NCI-H460 (cell line): ENCODE measurements at places on chromosomes 5 and 9. TPM values are rescaled to one million over a fixed set of nuclear protein-coding genes. Genes with fewer than 3 reads are reported as not detected.

DNA sequence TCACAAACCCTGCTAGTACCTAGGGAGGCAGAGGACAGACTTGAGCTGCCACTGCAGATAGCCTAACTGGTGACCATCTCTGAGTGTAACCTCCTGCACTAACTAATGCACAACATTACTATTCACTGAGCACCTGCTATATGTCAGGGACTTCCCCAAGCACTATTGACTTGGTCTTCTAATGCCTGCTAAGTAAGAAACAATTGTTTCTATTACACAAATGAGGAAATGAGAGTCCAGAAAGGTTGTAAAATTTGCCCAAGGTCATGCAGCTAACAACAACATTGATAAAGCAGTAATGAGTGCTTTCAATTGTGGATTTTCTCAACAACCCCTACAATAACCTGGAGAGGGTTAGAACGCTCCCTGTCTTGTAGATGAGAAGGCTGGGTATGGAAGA is 183.7 kb downstream of the ZNF462 start:
- no peak for DNase-seq

GRCh38 chr9:132857031-132857430 is 21.1 kb downstream of the AK8 start:
- DNase-seq: no peak

DNA sequence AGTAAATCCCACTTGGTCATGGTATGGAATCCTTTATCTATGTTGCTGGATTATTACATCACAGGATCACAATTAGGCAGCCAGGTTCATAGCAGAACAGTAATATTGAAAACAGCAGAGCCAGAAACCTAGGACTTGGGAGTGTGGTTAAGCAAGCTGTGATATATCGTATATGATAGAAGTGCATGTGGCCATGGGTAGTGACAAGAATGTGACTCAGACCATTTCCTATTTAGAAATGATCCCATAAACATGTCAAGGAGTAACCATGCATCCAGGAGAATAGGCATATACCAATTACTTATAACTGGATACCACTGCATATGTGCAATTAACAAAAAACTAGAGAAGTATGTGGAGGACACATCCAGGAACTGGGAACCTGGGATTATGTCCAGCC is 31.2 kb downstream of the AMBP start:
- DNase-seq: no peak

Gene ITGA2
- 5.0 and 5.5 TPM in 2 replicates for total RNA-seq

Gene UHRF2
- 43.5 and 45.8 TPM in 2 replicates for total RNA-seq

DNA sequence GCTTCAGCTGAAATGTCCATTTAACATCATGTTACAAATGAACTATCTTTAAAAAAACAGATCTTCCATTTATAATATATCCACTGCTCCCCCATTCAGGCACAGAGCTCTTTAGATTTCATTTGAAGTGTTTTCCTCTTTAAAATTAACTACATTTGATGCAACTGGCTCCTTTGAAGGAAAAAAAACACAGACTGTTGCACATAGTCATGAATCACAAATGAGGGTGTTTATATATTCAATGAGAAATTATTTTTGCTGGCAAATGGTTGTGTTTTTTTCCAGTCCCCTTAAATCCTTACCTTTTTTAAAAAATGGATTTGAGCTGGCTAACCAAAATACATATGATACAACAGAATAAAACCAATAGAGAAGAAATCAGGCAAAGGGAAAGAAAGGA is 240.4 kb downstream of the FBXL7 start:
- no peak for DNase-seq

Gene IL31RA
- total RNA-seq: not detected in 2 replicates

DNA sequence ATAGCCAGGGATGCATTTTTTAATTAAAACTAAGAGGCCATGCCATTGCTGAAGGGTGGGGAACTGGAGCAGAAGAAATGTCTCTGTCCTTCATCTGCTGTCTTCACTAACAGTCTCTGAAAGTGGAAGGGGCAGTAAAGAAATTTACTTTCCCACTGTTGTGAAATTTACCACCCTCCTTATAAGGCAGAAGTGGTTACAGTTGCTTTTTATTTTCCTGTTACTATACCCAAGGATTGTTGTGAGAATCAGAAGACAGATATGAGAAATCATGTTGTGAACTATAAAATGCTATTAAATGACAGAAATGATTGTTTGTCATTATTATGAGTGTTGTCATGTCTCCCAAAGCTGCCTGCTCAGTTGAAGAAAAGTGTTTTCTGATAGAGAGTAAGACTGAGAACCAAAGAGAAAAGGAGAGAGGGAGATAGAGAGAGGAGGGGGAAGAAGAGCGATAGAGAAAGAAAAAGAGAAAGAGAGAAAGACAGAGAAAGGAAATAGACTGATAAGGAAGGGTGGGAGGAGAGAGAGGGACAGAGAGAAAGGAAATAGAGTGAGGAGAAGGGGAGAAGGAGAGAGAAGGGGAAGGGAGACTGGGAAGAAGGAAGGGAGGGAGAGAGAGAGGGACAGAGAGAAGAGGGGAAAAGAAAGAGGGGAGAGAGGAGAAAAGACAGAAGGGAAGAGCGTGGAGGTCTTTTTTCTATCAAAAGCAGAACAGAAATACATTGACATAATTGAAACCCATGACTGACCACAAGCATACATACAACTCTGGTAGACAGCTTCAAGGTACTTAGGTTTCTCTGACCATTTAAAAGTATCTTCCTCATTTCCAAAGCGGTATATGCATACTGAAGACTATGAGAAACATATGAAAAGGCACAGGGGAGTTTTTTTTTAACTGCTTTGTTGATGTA is 22.5 kb downstream of the SEC61B start:
- DNase-seq: no peak

Gene SOWAHA
- total RNA-seq: not detected in 2 replicates

- DNase-seq: no peak
Observed at GRCh38 chr9:211036-211435, 3.6 kb upstream of the DOCK8 start.
